ENCODE measurements at places on chromosomes 6 and 20. TPM values are rescaled to one million over a fixed set of nuclear protein-coding genes. Genes with fewer than 3 reads are reported as not detected.

- no peaks in the 10 kb centered on the region for H3K36me3 ChIP-seq
- peaks cover 10% of the 10 kb centered on the region for H3K4me1 ChIP-seq
- H3K27ac ChIP-seq: no peak overlapping the region
- no peak overlapping the region for H3K4me3 ChIP-seq
- peaks cover 12% of the 10 kb centered on the region for H3K27me3 ChIP-seq
These were observed 126.9 kb upstream of the ARMC2 start for GRCh38 chr6:108721286-108721685.

GRCh38 chr20:62297449-62298227 is 5.2 kb upstream of the ADRM1 start:
- no peak overlapping the region for H3K27ac ChIP-seq
- peaks cover 8% of the 10 kb centered on the region for H3K4me1 ChIP-seq
- no peaks in the 10 kb centered on the region for H3K36me3 ChIP-seq
- no peaks in the 10 kb centered on the region for H3K27me3 ChIP-seq

- H3K27me3 ChIP-seq: peaks cover 72% of the 10 kb centered on the region
- H3K36me3 ChIP-seq: no peaks in the 10 kb centered on the region
- H3K27ac ChIP-seq: no peak overlapping the region
These were observed 2.7 kb downstream of the PAX1 start for GRCh38 chr20:21707999-21708737.

Gene TGM3
- not detected for total RNA-seq

GRCh38 chr6:43304361-43304760 is 4.3 kb downstream of the CRIP3 start:
- no peak for DNase-seq
- no peak overlapping the region for H3K4me3 ChIP-seq
- H3K4me1 ChIP-seq: peaks cover 12% of the 10 kb centered on the region
- H3K27me3 ChIP-seq: no peaks in the 10 kb centered on the region
- H3K27ac ChIP-seq: no peak overlapping the region

GRCh38 chr6:25010902-25011625 is 75.3 kb upstream of the RIPOR2 start:
- no peak overlapping the region for H3K4me3 ChIP-seq
- H3K36me3 ChIP-seq: no peaks in the 10 kb centered on the region
- H3K27ac ChIP-seq: no peak overlapping the region
